Left lobe of liver (tissue), 2 donors: ENCODE measurements at places on chromosomes 2 and 18.

DNA sequence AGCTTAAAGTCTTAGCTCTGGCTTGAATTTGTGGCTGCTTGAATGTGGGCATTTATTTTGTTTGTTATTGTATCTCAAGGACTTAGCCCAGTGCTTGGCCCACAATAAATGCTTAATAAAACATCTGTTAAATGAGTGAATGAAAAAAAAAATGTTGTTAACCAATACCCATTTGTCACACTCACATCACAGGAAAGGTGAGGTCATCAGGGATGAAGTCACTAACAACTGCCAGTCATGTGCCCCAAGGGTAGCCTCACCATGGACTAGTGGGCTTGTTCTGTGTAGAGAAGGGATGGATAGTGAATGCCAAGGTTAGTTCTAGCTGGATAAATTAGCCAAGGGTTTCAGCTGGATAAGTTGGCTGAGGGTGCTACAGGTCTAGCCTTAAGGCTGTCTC, 3.0 kb downstream of the NRBP1 start:
- DNase-seq, result no peak

DNA sequence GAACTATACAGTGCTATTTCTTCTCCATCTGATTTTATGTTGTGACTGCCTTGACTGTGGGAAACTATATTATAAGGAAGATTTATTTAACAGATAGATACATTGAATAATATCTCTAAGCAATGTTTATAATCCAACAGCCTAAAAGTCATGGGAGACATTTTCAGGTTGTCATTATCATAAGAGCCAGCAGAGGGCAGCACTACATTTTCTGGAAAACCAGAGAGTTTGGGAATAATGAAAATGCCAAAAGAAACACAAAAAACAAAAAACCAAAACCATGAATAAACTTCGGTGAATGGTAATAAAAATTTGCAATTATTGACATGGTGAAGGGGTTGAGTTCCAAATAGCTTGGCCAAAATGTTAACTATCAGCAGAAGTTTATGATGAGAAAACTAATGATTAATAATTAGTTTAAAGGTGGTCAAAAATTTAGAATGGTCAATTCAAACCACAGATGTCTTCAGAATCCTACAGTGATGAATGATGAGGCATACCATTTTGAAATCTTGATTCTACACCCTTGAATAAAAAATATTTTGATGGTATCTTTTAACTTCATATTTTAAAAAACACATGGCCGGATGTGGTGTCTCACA, 4.7 kb downstream of the EEF1B2 start:
- DNase-seq, result no peak

- no peak for DNase-seq
Observed at GRCh38 chr2:150732064-150732463, 244.6 kb upstream of the RND3 start.

GRCh38 chr2:177574356-177574755, 181.8 kb downstream of the AGPS start:
- DNase-seq, result no peak

GRCh38 chr2:25333981-25334380, 7.7 kb downstream of the DNMT3A start:
- DNase-seq, result no peak

DNA sequence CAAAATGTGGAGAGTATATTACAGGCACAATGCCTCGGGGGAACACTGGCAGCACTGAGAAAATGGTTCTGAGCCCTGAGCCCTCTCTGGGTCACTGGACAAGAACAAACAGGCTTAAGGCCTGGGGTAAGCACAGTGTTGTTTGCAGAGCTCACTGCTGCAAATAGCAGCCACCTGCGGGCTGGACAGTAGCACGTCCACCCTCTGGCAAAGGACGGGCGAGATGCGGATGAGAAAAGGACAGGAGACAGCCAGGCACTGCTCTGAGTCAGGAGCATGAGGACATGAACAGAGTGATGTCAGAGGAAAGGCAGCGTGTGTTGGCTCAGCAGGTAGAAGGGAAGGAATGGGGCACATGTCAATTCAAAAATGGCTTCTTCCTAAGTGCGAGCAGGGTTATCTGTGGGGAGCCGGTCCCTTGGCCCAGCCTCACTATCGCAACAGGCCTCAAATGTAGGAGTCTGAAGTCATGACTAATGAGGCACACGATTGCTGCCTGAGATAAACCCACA, 25.9 kb upstream of the NEB start:
- DNase-seq, result no peak

- no peak for DNase-seq
Observed at GRCh38 chr2:161355106-161355505, 46.9 kb downstream of the PSMD14 start.

DNA sequence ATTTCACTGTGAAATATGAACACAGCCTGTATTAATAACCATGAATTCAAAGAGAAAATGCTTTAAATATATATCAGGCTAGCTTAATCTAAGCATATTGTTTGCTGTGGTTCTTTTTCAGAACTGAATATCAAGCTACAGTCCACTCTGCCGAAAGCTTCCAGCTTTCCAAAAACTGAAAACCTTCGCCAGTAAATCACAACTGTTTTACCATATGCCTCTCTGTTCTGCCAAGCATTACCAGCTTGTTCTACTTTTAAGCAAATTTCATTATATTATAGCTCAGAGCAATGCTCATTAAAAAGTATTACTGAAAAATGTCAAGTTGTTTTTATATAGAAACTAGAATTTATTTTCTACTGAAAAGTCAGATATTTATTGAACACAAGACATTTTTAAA, 277.4 kb downstream of the NRXN1 start:
- DNase-seq, result no peak
